ENCODE measurements at places on chromosomes 5 and 9.

- DNase-seq, result peak; percentile 17
These were observed 304.4 kb upstream of the SMC2 start for GRCh38 chr9:103789686-103790085.

DNA sequence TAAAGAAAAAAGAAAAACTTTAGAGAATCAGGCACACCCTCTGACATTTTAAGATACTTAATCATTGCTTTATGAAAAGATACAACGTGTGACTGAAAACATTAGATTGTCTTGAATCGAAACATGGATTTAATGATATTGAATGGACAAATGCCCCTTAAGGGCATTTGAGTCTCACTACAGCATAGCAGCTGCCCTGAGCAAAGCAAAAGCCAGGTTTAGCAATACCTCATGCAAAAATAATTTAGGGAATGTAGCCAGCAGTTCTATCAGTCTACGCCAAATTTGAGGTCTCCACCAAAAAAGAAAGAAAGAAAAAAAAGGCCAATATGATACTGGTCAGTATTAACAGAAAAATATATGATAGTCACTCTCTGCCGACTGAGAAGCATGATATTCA is 56.6 kb upstream of the LMNB1 start:
- DNase-seq, result no peak

DNA sequence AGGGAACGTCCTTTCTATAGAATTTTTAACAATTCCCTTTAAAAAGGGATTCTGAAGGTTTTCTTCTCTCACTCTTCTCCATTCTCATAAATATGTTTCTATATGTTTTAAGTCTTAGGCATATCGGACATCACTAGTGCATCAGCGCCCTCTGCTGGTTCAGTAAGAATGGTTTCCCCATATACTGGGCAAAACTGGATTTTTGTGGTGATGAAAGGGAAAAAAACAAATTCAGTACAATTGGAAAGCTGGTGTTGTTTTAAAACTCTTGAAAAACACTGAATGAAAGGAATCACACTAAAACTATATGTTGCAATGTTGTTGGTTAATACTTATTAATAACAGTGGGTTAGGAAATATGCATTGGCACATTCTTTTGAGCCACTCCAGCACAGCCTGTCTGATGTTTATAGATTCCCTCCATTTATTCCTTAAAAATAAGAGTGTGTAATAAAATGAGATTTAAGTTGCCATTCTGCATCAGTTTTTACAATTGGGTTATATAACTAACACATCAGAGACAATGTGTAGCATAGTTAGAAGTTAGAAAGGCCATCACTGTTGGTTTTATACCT is 15.8 kb downstream of the CWC27 start:
- DNase-seq, result peak; percentile 74

GRCh38 chr5:139877129-139877597 is 81.6 kb downstream of the PSD2 start:
- DNase-seq, result no peak

DNA sequence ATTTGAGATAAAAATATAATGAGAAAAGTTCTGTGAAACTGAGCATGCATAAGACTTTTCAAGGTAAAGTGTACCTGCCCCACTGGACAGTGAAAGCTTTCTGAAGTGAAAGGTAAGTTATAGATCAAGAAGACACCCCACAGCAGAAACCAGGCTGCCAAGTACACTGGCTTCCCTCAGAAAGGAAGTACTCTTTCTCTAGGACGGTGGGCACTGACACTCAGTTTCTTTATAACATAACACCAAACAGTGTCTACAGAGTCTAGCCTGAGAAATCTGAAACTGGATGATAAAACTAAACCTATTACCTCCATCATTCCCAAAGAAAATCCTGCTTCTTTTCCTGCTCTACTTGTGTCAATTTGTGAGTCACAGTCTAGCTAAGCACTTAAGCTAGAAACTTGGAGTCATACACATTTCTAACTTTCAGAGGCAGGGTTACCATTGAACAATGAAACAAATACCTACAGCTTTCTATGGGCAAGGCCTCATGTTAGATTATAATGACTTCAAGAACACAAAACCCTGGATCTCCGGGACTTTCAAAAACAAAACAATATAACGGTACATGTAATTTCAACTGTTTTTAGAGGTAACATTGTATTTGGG is 136.7 kb downstream of the CPLANE1 start:
- DNase-seq, result peak; percentile 22

GRCh38 chr5:4674166-4674565 is 466.0 kb upstream of the ADAMTS16 start:
- no peak for DNase-seq

GRCh38 chr9:121285835-121286687 is 18.1 kb downstream of the GSN start:
- no peak for DNase-seq

- no peak for DNase-seq
These were observed 117.0 kb downstream of the GLIS3 start for GRCh38 chr9:4182831-4183230.

GRCh38 chr5:172747471-172747870 is 23.5 kb downstream of the DUSP1 start:
- DNase-seq, result no peak

DNA sequence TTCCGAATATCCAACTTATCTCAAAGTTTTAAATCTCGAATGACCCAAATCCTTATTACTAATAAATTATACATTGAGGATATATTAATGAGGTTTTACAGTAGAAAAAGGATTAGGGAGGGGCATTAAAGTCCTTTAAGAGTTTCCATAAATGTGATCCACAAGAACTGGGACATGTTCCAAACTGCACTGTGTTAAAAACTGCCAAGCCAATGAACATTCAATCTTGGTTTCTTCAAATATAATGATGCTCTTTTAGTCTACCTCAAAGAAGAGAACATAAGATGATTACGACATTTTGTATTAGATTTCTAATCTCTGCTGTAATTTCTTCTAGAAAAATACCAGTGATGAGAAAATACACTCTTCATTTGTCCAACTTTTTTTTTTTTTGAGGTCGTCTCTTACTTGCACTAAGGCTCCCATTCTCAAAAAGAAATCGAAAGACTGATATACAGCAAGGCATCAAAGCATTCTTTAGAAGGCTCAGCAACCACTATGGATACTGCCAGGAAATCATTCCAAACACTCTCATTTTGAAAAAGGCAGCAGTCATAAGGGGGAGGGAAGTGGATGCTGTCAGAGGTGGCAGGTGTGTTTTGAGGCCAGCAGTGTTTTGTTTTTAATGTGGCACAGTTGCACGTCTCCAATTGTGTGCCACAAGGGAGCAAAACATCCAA is 1.7 kb downstream of the PTAR1 start:
- DNase-seq, result peak; percentile 50
